Fibroblast of villous mesenchyme (primary cell): ENCODE measurements at places on chromosomes 11 and 22.

GRCh38 chr11:131544591-131544990 lies 174.2 kb downstream of the NTM start:
- DNase-seq, result no peak

- DNase-seq, result no peak
These were observed 75.7 kb downstream of the GRAMD1B start for GRCh38 chr11:123505546-123506299.

DNA sequence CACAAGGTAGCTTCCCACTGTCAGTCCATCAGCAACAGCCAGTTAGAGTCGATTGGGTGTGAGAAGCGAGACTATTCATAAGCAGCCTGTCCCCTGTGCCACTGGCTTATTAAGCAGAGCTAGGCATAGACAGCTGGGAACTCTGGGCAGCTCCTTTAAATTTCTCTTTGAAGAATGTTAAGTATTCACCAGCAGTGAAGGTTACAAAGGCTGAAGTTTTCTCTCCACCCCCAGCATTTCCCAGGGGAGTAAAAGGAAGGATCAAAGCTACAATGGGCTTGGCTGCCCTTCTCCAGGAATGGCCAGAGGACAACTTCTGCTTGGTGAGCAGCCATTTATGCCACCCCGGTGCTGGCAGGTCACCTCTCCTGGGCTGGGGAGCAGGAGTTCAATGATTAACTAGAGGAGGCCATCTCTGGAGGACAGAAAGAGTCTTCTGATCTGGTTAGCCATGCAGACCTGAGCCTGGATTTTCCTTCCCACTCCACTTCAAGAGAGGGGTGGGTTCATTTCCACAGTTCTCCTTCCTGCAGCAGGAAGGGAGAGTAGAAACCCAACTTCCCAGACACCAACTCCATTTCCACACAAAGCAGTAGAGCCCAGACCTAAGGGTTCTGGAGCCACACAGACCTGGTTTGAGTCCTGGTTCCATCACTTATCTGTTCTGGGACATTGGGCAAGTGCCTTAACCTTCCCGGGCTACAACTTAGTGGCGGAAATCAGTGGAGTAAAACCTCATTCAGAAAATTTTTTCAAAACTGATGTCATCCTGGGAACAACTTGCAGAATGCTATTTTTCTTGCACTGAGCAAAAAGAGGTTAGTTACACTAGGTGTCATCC lies 22.6 kb downstream of the POU2AF3 start:
- no peak for DNase-seq

DNA sequence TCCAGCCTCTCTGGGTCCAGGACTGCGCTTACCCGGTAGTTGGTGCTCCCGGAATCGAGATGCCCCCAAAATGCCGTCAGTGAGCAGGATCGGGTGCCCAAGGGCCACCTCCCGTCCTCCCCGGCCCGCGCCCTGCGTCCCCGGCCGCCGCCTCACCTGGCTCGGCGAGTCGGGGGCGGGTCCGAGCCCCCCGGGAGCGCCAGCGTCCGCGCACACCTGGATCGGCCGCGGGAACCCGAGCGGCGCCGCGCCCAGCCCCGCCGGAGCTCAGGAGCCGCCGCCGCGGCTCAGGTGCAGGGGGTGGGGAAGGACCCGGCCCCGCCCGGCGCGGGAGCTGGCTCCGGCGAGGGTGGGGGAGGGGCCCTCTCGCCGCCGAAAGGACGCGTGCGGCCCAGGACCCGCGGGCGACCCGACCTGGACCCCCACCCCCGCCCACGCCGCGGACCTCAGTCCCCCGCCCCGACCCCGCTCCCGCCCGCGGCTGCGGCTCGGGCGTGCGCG lies at the start of gene SHANK2:
TSS of gene SHANK2 (minus strand) at position 309 of the 501 bp plus-strand sequence. CDS start 105,251 bp downstream, outside the sequence.
- DNase-seq, result no peak

DNA sequence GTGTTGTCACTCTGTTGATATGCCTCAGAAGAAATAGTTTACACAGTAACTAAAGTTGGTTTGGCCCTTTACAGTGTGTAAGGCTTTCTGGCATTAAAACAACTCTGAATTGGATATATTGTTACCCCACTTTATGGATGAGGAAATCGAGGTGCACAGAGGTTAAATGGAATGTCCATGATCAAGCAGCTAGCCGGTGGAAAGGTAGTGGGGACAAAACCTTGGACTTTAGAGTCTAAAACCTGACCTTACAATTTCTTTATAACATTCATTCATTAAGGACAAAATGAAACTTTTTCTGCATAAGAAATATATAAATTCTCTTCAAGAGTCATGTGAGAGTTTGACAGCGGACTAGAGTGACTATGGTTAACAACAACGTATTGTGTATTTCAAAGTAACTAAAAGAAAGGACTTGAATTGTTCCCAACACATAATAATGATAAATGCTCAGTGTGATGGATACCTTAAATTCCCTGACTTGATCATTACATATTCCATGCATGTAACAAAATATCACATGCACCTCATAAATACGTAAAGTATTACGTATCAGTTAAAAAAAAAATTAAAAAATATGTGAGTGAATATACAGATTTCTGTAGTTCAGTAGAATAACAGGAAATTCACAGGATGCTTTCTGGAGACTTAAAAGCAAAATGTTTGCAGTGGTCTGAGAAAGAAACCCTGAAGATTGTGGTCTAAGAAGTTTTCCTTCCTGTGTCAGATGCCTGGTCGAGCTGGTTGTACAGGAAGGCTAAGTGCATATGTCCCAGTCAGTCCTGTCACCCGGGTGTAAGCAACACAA lies 51.0 kb downstream of the TEAD1 start:
- DNase-seq, result no peak

GRCh38 chr11:86524620-86525352 lies 147.6 kb downstream of the ME3 start:
- peak; percentile 78 for DNase-seq

DNA sequence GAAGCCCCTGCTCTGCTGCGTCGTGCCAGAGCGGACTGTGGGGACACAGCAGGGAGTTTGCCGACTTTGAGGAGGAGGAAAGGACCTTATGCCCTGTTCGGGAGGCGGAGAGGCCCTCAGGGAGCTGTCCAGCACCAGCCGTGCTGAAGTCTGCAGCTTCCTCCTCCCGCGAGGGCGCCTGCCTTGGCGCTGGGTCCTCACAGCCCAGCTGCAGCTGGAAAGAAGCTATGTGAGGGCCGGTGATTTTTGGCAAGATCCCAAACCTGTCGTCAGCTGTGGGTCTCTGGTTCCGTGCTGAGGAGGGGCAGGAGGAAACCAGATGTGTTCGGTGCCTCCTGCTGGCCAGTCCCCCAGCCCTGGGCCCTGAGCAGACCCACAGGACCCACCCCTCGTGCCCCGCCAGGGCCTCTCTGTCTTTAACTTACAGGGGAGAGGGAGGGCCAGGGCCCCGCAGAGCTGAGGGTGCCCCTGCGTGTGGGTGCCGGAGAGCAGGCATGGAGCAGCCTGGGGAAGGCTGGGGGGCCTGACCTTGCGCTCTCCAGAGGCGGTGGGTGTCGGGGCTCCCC lies 12.0 kb downstream of the BRSK2 start:
- peak; percentile 56 for DNase-seq

DNA sequence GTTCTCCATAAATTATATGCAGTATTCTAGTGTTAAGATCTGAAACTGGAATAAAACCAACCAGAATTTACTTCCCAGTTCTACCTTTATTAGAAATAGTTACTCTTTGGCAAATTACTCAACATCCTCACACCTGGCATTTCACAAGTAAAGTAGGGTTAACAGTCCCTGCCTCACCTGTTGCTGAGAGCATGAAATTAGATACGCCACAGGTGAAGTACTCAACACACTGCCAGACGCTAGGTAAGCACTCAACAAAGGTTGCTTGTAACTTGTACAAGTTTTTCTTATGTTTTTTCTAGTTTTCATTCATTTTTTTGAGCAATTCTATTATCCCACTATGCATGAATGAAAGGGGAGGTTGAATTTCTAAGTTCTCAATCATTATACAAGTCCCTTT lies 267.6 kb upstream of the ARHGAP42 start:
- no peak for DNase-seq

GRCh38 chr11:120658071-120658423 lies 146.5 kb downstream of the GRIK4 start:
- DNase-seq, result no peak

DNA sequence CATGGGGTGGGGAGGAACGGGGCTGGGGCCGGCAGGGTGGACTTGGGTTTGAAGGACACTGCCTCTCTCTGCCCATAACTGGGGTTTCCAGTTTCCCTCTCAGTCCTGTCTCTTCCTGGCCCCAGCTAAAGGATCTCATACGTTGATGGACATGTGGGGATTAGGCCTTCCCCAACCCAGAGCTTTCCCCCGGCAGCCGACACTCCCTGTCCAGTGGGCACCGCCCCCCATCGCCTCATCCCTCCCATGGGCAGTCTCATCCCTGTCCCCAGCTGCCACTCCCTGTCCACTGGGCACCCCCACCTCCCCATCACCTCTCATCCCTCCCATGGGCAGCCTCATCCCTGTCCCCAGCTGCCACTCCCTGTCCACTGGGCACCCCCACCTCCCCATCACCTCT lies 22.2 kb upstream of the ACR start:
- DNase-seq, result no peak

DNA sequence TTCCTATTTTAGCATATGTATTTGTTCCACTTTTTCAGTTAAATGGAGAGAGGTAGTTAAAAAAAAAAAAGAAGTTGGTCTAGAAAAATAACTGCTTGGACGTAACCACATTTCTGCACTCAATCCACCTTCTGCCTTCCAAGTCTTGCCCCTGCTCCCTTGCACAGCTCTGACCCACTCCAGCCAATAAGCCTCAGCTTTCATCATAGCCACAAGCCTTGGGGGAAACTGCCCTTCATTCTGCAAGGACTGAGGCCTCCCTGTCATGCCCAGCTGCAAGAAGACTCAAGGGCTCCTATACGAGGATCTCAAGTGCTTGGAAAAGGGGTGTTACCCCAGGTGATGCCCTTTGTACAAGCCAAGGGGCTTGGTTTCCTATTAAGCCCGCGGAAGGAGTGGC lies 36.0 kb upstream of the OAF start:
- no peak for DNase-seq

DNA sequence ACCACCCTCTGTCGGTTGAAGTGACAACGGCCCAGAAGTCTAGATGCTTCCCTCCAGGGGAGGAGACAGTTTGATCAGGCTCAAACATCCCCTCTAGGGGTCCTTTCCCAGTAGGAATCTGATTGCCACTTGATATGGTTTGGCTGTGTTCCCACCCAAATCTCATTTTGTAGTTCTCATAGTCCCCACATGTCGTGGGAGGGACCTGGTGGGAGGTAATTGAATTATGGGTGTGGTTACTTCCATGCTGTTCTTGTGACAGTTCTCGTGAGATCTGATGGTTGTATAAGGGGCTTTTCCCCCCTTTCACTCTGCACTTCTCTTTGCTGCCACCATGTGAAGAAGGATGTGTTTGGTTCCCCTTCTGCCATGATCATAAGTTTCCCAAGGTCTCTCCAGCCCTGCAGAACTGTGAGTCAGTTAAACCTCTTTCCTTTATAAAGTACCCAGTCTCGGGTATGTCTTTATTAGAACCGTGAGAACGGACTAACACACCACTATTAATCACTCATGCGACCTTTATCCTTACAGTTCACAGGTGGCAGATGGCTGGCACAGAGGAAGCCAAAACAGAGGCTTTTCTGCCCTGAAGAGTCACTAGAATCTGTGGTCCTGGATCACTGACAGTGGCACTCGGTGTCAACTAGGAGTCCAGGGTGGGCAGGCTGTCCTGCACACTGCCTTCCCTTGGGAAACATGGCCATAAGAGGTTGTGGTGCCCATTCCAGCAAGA lies 21.6 kb downstream of the ASPHD2 start:
- DNase-seq, result no peak

DNA sequence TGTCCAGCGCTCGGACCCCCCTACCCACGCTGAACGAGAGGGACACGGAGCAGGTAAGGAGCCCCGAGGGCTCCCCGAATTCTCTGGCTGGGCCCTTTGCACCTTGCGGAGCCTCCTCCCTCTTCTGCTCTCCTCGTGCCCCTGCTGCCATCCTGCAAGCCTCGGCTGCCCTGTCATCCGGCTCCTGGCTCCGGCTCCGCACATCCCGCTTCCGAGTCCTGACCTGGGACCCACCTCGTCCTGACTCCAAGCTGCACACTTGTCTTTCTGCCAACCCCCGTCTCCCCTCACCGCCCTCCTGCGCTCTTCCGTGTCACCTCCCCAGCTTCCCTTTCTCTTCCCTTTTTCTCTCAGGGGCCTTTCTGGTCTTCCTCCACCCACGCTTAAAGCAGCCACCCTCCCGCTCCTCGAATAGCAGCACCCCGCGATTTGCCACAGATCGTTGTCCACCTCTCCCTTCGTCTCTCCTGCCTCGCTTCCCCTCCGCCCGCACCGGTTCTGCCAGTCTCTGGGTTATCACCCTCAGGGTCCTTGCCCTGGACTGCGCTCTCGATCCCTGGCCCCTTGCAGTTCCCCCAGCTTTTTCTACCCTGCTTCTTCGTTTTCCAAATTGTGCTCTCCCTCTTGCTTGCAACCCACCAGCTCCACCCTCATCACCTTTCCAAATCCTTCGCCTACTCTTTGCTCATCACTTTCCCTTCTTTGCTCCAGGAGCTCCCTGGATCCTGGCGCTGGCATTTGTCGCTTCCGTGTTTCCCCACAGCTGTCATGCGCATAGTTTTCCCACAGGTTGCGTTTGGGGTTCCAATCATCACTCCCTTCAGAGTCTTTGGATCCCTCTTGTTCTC lies 822 bp downstream of the MARK2 start:
- no peak for DNase-seq

DNA sequence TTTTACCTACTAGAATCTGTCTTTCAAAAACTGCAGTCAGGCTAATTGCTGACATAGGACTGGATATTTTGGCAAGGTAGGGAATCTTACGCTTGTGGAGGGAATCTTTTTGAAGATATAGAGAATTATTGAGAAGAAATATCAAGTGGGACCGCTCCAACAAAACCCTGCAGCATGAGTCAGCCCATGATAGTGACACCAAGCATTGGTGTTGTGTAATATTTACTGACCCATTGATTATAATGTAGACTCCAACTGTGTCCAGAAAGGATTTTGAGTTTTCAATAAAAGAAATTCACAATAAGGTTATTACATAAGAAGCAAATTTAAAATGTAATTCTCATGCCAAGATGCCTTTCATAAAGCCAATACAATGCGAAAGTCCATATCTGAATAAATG lies 20.7 kb downstream of the MS4A4A start:
- no peak for DNase-seq

GRCh38 chr11:78957476-78958245 lies 383.0 kb upstream of the NARS2 start:
- peak; percentile 79 for DNase-seq

DNA sequence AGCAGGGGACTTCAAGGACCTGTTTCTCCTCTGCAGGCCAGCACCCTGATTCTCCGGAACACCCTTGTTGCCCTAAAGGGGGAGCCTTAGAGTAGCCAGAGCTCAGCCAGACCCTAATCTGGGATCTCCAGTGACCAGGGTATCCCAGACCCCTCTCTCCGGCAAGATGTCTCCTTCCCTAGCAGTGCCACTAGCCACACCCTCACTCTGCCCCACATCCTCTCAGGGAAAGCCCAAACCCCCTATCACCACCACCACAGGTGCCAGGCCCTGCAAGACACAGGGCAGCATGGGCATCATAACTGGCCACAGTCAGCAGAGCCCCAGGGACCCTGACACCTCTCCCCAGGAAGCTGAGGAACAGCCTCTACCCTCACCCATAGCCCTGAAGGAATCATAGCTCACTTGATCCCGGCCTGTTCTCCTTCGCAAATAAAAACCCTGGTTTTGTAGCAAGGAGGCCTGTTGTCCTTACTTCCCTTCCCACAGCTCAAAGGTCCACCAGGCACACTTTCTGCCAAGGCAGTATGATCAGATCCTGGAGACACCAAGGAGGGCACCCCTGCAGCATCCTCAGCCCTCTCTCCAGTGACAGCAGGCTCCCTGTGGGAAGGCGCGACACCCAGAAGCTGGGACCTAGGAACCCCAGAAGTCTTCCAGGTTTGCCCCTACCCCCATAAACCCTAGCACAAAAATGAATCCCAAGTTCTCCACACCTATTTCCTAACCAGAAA lies 4.6 kb downstream of the CFL1 start:
- no peak for DNase-seq
